Hematopoietic multipotent progenitor cell treated with erythropoietin and hydrocortisone succinate and interleukin-3 and kit ligand, for 15 days (in vitro differentiated cells): ENCODE measurements at places on chromosomes 5 and 9.
A peak's percentile ranks its signal among the peaks of the same experiment; 100 is the strongest.

- no peak for DNase-seq
These were observed 54.8 kb upstream of the FBXL17 start for GRCh38 chr5:108436696-108437095.

- no peak for DNase-seq
These were observed 157.3 kb downstream of the PPP2R2B start for GRCh38 chr5:146721073-146721815.

DNA sequence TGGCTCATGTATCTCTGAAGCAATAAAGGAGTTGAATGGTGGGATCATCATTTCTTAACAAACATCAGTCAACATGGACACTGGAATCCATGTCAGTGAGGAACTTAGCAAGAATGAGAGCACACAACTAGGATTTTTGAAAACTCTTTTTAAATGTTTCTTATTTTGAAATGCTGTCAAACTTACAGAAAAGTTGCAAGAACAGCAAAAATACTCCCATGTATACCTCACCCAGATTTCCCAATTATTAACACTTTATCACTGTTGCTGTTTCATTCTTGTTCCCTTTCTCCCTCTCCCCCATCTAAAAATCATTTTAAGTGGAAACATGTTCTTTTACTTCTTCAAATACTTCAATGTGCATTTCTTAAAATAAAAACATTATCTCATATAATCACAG lies 65.5 kb downstream of the RORB start:
- DNase-seq: no peak

- no peak for DNase-seq
These were observed 1980.0 kb upstream of the CDH6 start for GRCh38 chr5:29213475-29213874.

DNA sequence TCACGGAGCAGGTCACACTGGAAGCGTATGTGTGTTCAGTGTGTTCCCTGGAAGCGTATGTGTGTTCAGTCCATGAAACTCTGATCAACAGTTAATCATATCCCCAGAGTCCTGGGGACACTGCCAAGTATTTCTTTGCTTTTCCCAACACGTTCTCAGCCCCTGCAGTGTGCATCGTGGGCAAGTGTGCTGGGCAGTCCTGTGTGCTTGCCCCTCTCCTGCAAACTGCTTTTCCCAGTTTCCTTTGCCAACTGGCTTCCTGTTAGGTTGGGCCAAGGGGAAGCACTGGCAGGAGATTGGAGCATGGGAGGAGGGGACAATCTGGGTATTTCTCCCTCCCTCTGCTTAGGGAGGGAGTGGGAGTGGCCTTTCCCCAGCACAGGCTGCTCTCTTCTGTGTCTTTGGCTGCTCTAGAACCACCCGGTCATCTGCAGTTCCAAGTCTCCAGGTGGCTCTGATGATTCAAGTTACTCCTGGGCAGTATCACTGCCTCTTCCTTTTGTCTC lies 36.8 kb upstream of the NEK6 start:
- DNase-seq: no peak

DNA sequence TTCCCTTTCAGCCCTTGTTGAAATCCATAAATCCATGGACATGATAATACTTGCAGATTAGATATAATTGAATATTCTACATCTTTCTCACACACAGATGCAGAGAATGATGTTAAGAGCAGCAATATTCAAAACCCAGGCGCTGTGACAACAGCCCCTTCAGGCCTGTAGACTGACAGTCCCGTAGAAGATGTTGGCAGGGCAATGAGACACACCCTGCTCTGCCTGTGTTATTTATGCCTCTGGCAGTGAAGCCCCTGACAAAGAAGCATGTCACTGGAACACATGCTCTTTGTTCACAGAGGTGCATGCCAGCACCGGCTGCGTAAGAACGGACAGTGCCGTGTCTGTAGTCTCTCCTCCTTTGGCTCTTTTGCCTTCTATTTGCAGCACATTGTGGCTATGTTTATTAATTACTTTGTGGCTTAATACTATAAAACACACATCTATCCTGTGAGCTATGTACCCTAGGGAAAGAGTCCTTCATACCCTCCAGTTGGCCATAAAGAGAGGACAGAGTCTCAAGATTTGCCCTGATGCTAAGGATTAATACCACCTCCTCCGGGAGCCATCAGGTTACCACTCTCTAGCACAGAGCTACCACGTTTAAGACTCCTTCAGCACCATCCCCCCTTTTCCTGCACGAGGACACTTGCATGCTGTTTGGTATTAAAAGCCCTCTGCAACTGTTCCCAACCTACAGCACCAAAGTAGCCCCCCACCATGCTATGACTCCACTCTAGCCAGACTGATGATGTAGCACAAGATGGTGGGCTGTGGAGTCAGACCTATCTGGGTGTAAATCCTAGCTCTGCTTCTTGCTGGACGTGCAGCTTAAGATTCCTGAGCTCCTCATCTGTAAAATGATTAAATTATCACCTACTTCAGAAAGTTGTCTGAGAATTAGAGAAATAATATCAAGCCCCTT lies 2.0 kb upstream of the ANP32B start:
- DNase-seq: peak; percentile 74
